Activated T-helper 1 cell treated with anti-CD3 and anti-CD28 coated beads, Interleukin-12 subunit alpha, Interleukin-12 subunit beta, Interleukin-2, Interleukin-4 antibody, amounts not matched to agents 30 ng/mL and 10 ng/mL and 1 ng/mL, durations not matched to agents 14 hours and 24 hours and 36 hours (primary cell): ENCODE measurements at places on chromosomes 6 and 20. TPM values are rescaled to one million over a fixed set of nuclear protein-coding genes. Genes with fewer than 3 reads are reported as not detected.
A peak's percentile ranks its signal among the peaks of the same experiment; 100 is the strongest.

Gene NRM
- total RNA-seq: 15.5 and 15.9 TPM in 2 replicates

Gene AIF1
- 55.5 and 61.5 TPM in 2 replicates for total RNA-seq

Gene EDN3
- total RNA-seq: not detected in 2 replicates

DNA sequence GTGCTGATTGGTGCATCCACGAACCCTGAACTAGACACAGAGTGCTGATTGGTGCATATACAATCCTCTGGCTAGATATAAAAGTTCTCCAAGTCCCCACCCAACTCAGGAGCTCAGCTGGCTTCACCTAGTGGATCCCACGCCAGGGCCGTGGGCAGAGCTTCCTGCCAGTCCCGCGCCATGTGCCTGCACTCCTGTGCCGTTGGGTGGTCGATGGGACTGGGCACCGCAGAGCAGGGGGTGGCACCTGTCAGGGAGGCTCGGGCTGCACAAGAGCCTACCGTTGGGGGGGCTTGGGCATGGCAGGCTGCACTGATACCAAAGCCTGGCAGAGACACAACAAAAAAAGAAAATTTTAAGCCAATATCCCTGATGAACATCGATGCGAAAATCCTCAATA is 185.4 kb upstream of the ASCC3 start:
- DNase-seq: no peak

Gene RGL2
- total RNA-seq: 27.6 and 28.0 TPM in 2 replicates

Gene MEP1A
- total RNA-seq: not detected in 2 replicates

Gene F13A1
- total RNA-seq: not detected in 2 replicates

- DNase-seq: peak; percentile 33
Measured at GRCh38 chr6:34246563-34247391, 2.0 kb downstream of the SMIM29 start.

- no peak for DNase-seq
Measured at GRCh38 chr6:13484827-13485226, 2.6 kb downstream of the GFOD1 start.
